ENCODE measurements at places on chromosomes 12 and 14. TPM values are rescaled to one million over a fixed set of nuclear protein-coding genes. Genes with fewer than 3 reads are reported as not detected.

Gene PTHLH
- not detected for total RNA-seq

GRCh38 chr12:6953442-6954315, 2.5 kb downstream of the PTPN6 start:
- no peak for DNase-seq
- H3K4me3 ChIP-seq = peak overlapping the region; percentile 54
- peaks cover 47% of the 10 kb centered on the region for H3K4me1 ChIP-seq
- H3K27me3 ChIP-seq = no peaks in the 10 kb centered on the region
- H3K36me3 ChIP-seq = no peaks in the 10 kb centered on the region

DNA sequence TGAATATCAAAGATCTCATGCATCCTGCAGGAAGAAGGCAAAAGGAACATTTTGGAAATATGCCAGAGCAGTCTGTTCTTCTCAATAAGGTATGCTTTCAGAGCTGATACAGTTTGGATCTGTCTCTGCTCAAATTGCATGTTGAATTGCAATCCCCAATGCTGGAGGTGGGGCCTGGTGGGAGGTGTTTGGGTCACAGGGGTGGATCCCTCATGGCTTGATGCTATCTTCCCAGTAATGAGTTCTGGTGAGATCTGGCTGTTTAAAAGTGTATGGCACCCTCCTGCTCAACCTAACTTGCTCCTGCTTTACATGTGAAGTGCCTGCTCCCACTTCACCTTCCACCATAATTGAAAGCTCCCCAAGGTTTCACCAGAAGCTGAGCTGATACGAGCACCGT, 76.6 kb downstream of the RIN3 start:
- H3K4me3 ChIP-seq = no peak overlapping the region
- no peaks in the 10 kb centered on the region for H3K36me3 ChIP-seq
- H3K27ac ChIP-seq = no peak overlapping the region

Gene SLIRP
- 109 TPM for total RNA-seq

DNA sequence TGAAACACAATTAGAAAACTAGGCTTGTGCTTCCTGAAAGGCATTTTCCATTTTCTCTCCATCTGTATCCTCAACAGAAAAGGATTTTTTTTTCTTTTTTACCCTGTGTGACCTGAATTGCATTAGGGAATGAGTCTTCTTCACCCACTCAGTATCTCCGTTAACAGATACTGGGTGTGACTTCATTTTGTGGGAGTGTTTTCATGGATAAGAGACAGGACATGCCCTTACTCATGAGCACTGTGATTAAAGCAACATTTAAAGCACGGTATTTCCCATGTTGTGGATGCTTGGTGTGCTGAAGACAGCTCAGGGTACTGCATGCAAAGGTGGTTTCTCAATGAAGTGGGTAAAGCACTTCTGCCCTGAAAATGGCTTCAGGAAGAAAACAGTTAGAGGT, 1397.3 kb upstream of the TMEM132C start:
- H3K4me3 ChIP-seq = no peak overlapping the region
- no peaks in the 10 kb centered on the region for H3K27me3 ChIP-seq
- no peaks in the 10 kb centered on the region for H3K36me3 ChIP-seq
- no peak for DNase-seq
- H3K27ac ChIP-seq = no peak overlapping the region
- no peaks in the 10 kb centered on the region for H3K4me1 ChIP-seq
